LNCaP clone FGC (cell line): ENCODE measurements at places on chromosomes 1 and 21.

GRCh38 chr1:160846281-160846680 lies 16.4 kb downstream of the CD244 start:
- DNase-seq: no peak

- peak; percentile 34 for DNase-seq
Measured at GRCh38 chr1:191320062-191320461, 838.2 kb upstream of the RGS18 start.

GRCh38 chr1:109116286-109116685 lies 2.4 kb downstream of the ELAPOR1 start:
- DNase-seq: no peak

DNA sequence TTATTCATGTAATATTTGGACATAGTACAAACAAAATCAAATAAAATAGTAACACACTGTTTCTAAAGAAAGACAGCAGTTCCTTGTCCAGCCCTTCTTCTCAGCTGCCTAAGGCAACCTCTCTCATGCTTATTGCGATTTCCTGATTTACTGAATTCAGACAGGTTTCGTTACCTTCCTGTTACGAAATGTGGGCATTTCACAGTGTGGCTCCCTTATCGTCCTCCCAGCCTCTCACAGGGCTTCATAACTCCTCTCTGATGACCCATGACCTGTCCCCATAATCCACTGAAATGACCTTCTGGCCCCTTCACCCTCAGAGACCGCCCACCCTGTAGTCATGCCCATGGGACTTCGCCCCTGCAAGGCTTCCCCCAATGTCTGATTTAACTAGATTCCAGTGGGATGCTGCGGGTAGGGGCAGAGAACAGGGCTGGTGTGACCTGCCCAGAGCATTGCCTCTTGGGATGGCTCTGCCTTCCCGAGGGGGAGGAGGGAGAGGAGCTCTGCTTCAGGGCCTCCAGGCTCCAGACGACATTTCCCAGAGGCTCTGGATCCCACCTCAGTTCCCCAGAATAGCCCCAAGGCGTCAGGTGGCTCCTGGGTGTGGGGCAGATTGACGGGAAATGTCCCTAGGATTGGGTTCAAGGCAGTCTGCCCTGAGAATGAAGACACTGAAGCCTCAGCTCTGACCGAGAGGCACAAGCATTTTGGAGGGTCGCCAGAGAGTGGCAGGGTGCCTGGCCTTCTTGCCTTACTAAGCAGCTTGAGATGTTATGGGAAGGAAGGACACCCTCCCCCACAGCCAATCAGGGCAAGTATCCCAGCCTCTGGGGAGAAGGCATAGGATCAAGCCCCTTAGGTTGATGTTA lies 20.6 kb downstream of the PADI2 start:
- DNase-seq: no peak

DNA sequence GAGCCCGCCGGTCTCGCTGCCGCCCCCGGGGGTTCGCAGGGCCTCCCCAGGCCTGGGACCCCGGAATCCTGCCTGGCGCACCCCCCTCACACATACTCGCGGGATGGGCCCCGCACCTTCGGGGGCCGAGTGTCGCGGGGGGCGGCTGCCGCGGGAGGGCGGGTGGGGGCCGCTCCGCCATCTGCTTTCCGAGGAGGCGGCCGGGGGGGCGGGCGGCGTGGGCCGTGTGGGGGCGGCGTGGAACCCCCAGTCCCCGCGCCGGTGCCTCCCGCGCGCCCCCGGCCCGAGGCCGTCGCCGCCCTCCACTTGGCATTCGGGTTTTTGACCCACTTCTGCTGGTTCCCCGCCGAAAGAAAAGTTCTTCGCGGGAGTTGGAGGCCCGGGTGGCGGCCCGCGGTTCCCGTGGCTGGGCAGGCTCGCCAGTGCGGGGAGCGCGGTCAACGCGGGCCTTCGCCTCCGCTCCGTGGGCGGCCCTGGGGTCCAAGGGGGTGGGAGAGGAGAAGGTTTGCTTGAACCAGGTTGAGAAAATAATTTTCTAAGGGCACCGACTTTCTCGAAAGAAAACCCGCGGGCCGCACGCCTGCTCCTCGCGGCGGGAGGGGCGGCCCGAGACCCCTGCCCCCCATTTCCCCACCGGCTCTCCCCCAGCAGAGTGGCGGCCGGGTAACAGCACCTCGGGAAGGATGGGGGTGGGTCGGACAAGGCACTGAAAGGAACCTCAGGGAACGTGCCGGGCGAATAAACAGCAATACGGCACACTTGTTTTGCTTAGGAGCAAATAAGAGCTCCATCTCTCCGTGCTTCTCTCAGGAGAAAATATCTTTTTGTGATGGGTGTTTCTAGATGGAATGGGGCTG lies 1.6 kb downstream of the PHF13 start:
- DNase-seq: no peak

GRCh38 chr1:41783189-41783639 lies 135.5 kb downstream of the HIVEP3 start:
- DNase-seq: no peak

DNA sequence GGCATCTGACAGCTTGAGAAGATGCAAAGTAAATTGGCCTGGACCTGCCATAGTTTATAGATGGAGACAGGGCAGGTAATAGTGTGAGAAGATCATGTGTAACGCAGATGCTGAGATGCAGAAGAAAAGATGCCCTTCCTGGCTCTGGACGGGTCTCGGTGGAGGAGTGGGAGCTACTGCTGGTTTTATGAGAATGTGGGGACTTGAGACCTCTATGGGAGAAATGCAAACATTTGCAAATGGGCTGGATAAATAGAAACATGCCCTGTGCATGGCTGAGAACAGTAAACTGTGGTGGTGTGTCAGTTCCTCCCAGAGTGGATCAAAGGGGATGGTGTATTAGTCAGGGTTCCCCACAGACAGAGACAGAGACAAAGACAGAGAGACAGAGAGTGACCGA lies 21.9 kb downstream of the UBASH3A start:
- no peak for DNase-seq

DNA sequence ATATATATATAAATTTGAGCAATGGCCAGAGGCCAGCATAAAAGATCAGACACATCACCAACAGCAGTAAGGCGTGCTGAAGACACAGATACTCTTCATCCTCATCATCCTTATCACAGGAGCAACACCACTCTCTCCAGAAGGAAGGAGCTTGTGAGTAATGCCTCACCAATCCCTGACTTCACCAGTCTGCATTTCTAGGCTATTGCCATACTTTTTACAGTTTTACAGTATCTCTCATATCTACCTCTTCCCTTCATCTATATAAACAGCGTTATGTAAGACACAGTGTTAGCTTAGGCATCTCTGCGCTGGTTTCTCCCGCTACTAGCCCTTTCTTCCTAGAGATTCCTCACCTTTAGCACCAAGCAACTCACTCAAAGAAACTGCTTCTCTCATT lies 2.4 kb upstream of the ABL2 start:
- no peak for DNase-seq

DNA sequence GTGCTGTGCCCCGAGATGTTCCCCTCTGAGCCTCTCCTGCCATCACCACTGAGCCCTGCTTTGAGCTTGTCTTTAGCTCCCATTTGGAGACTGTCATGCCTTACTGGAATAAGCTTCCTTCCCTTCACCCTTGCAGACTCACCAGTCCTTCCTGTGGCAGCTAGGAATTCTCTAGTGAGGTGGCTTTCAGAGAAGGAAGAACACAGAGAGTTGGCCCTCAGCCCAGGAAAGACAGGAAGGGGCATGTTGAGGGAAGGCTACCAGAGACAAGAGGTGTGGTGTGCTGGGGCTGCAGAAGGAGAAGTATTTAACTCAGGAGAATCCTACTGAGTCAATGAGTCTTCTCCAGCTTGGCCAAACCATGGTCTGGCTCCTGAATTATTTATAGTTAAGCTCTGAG lies 76.3 kb downstream of the UCK2 start:
- DNase-seq: no peak

- no peak for DNase-seq
Measured at GRCh38 chr1:21324368-21325141, 34.3 kb upstream of the ECE1 start.

DNA sequence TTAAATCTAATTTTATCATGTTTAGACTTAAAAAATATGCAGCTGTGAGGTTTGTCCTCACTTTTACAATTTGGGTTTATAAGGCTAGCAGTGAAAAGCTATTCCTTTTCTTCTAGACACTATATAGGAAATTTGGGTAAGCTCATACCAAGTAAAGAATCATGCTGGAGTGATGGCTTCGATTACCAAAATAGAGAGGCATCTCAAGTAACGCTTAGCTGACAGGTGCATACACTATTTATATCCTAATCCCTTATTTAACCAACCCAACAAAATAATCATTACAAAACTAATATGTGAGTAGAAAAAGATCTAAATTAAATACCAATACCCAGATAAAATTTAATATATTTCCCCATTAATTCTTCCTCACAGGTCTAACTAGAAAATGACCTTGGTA lies 193.2 kb downstream of the LHX8 start:
- no peak for DNase-seq

- no peak for DNase-seq
Measured at GRCh38 chr1:183480971-183481441, 8.7 kb downstream of the SMG7 start.

DNA sequence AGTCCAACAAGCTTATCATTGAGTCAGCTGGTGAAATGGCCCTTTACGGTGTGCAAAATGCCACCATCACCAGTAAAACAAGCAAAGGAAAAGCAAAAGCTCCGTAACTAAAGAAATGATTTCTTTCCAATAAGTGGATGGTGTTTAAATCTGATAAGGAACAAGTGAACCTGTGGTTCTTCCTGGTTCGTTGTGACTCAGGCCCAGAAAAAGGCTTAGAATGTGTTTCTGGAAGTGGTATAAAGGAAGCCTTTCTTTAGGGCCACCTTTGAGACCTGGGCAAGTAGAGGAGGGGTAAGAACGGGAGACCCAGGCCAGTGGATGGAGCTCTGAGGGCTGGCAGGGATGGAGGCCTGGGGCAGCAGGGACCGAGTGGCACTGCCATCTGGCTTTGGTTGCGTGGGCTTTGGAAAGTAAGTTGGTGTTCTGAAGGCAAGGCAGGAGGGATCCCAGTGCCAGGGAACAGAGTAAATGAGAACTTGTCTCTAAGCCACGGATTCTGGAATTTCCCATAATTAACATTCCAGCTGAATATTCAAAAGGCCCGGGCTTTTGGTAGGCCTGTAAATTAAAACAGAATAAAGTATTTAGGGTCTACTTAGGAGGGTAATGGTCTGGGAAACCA lies 87.9 kb upstream of the LMO4 start:
- no peak for DNase-seq

GRCh38 chr21:46160657-46160906 lies 5.2 kb upstream of the FTCD start:
- DNase-seq: no peak

DNA sequence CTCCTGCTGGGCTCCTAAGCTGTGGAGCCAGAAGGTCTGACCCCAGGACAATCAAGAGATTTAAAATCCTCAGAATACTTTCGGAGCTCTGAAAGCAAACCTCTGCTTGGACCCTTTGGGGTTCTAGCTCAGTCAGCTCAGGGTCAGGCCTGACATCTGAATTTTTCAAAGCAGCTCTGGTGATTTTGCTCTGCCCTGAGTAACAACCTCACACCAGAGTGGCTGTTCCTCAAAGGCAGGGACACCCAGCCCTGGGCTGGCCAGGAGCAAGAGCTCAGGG lies 11.9 kb downstream of the SLC1A7 start:
- no peak for DNase-seq

- no peak for DNase-seq
Measured at GRCh38 chr1:110220324-110220723, 10.2 kb downstream of the KCNC4 start.

DNA sequence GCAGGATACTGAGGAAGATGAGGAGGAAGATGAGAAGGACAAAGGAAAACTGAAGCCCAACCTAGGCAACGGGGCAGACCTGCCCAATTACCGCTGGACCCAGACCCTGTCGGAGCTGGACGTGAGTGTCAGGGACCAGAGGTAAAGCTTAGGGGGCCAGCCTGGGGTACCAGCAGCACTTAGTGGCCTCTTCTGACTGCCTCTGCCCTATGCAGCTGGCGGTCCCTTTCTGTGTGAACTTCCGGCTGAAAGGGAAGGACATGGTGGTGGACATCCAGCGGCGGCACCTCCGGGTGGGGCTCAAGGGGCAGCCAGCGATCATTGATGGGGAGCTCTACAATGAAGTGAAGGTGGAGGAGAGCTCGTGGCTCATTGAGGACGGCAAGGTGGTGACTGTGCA lies 17.6 kb downstream of the KDF1 start:
- DNase-seq: no peak

- no peak for DNase-seq
Measured at GRCh38 chr21:39353295-39353694, 4.4 kb upstream of the HMGN1 start.

DNA sequence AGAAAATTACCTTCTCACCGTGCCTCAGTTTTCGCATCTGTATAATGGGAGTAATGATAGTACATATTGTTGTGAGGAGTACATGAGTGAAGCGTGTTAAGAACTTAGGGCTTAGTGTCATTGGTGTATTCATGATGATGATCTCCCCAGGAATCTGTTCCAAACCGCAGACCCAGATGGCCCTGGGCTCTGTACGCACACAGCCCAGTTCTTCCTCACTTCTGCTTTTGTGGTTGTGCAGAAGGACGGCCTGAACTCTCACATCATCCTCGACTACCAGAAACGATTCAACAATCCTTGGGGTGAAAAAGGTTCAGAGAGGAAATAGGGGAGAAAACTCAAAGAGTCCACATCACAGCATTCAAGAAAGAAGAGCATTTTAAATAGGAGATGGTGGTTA lies 323.0 kb downstream of the CAMTA1 start:
- DNase-seq: no peak

DNA sequence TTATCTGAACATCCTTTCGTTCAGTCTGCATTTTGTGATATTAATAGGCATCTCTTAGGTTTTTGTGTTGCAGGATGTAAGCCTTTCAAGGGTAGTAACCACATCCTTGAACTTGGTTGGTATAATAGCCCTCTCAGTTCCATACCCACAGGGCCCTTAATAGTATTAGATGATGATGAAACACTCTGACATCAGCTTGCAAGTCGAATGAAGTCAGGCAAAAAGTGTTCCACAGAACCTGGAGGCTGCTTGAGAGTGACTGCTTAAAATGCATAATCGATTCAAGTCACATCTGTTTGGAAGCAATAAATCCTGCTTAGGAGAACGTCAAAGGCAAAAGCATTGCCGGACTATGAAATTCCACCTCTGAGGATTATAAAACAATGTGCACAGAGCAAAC lies 415.6 kb upstream of the KAZN start:
- DNase-seq: no peak

- DNase-seq: no peak
Measured at GRCh38 chr1:30740251-30741238, 17.0 kb downstream of the LAPTM5 start.

GRCh38 chr21:34613679-34614627 lies 960 bp downstream of the RCAN1 start:
- no peak for DNase-seq

DNA sequence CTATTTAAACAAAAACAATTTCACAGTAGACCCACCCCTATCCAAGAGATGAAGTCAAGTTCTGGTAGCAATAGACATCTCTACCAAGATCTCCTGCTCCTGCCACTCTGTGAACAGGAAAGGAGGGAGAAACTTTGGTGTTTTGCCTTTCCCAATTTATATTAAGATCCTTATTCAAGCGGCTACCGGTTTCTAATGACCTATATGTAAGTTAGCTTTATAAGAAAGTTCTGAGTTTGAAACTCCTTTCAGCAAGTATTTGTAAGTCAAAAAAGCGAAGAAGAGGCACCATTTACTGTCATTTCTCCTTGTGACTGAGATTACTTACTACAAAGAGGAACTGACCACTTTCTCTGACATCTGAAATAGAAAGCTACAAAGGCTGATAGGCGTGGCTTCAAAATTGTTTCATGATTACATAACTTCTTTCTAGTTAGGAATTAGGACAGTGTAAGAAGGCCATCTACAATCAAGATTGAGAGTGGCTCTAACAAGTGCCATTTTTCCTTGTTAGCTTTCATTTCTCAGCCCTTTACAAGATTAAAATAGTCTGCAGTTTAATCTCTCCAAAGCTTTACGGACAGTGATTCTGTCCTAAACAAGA lies at the start of gene MNDA:
Gene MNDA, plus strand, starts transcription at position 448 of the 604 bp plus-strand sequence. CDS start 10,803 bp downstream, outside the sequence.
- DNase-seq: no peak
